ENCODE measurements at places on chromosomes 12 and 14. TPM values are rescaled to one million over a fixed set of nuclear protein-coding genes. Genes with fewer than 3 reads are reported as not detected.

DNA sequence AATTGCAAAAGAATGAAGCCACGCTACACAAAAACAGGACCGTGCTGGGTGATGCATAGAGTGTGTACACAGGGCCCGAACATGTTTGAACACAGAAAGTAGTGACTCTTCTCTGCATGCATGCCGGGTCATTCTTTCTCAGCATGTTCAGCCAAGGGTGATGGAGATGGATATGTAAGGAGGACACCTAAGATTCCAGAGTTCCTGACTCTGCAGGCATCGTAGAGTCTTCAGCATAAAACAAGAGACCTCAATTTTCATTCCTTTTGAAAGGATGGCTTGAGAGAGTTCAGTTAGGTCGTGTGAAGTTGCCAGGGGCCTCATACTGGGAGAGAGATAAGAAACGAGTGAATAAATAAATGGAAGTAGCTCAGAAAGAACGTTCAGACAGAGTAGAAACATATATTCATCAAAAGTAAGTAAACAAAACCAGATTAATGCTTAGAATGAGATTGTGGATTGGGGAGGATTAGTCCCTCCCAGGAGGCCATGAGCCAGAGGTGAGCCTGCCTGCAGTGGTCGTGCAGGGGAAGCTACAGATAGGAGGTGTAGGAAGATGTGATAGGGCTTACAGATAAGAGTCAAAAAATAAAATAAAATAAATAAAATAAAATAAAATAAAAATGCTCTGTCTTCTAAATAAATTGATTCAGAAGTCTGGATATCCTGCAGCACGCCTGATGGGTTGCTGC, 27.6 kb upstream of the SEL1L start:
- no peak overlapping the region for H3K4me3 ChIP-seq
- no peak overlapping the region for H3K27ac ChIP-seq
- no peaks in the 10 kb centered on the region for H3K27me3 ChIP-seq
- no peak for DNase-seq
- no peaks in the 10 kb centered on the region for H3K4me1 ChIP-seq

GRCh38 chr12:45655186-45655585, 74.3 kb upstream of the ARID2 start:
- no peak overlapping the region for H3K4me3 ChIP-seq
- H3K27ac ChIP-seq = no peak overlapping the region
- DNase-seq = peak; percentile 80
- peaks cover 10% of the 10 kb centered on the region for H3K36me3 ChIP-seq
- peaks cover 4% of the 10 kb centered on the region for H3K27me3 ChIP-seq

The NRIP2 gene
- not detected for total RNA-seq

GRCh38 chr12:45883187-45883586, 107.2 kb downstream of the SCAF11 start:
- no peaks in the 10 kb centered on the region for H3K27me3 ChIP-seq
- H3K4me3 ChIP-seq = no peak overlapping the region
- H3K36me3 ChIP-seq = peaks cover 76% of the 10 kb centered on the region
- no peak overlapping the region for H3K27ac ChIP-seq
- peaks cover 25% of the 10 kb centered on the region for H3K4me1 ChIP-seq

The POC1B gene
- total RNA-seq = 47.7 TPM

The SERPINA9 gene
- total RNA-seq = not detected

- H3K27ac ChIP-seq = no peak overlapping the region
- H3K4me1 ChIP-seq = no peaks in the 10 kb centered on the region
- no peak for DNase-seq
- H3K4me3 ChIP-seq = no peak overlapping the region
- H3K27me3 ChIP-seq = peaks cover 26% of the 10 kb centered on the region
These were observed 28.2 kb upstream of the TMEM106C start for GRCh38 chr12:47935184-47935583.

DNA sequence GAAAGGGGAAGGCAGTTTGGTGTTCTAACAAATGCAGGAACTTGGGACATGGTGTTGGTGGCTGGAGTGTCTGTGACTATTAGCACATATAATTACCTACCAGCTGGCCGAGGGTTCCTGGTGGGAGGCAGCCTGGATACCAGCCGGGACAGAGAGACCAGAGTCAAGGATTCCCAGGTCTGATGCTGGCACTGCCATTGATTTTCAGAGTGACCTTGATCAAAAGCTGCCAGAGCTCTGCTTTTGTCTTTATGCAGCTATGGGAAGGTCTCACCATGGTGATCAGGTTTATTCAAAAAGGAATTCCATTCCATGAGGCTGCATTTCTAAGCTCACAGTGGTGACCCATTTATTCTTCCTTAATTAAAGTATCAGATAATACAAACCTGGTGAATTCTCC, 101.0 kb upstream of the PWP1 start:
- no peaks in the 10 kb centered on the region for H3K4me1 ChIP-seq
- H3K36me3 ChIP-seq = peaks cover 18% of the 10 kb centered on the region
- H3K27ac ChIP-seq = no peak overlapping the region
- no peak overlapping the region for H3K4me3 ChIP-seq
- no peaks in the 10 kb centered on the region for H3K27me3 ChIP-seq
- no peak for DNase-seq

The TMEM52B gene
- total RNA-seq = not detected

DNA sequence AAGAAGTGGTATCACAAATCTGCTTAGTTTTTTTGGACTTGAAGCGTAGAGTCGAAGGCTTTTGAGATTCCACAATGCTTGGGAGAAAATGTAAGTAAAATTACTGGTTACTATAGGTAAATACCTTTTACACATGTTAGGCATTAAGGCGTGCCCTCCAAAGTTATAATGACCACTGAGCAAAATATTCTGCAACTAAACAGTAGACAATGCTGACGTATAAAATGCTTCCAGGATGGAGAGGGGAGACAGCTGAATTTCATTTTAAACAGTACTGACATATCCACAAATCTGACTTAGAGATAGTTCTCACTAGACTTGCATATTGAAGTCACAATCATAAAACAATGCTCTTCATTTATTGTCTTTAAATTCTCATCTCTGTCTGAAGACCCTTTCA, 144.5 kb upstream of the DCN start:
- H3K36me3 ChIP-seq = no peaks in the 10 kb centered on the region
- H3K27me3 ChIP-seq = peaks cover 6% of the 10 kb centered on the region
- no peaks in the 10 kb centered on the region for H3K4me1 ChIP-seq
- no peak for DNase-seq

DNA sequence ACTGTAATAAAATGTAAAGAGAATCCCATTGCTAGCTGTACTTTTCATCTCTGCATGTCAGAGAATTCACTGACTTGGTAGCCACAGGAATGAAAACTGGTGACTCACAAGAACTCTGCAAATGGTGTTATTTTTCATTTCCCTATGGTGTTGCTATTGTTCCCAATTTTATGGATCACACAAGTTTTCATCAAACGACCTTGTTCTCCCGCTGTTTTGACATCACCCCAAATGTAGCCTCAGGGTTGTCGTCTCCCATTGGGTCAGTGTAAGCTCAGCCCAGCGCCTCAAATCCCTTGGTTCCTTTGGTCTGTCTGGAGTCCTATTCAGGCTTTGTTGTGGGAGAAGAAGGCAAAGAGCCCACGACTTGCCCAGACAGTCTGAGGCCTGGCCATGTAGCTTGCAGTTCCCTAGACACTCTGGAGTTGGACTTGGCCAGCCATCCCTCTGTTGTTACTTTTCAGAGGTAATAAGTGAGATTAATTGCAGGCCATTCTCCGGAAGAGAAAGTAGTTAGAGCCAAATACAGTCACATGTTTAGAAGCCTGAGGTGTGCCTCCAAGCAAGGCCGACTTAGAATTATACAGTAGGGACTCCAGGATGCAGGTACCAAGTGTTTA, 159.2 kb downstream of the TGFB3 start:
- H3K27me3 ChIP-seq = no peaks in the 10 kb centered on the region
- no peak overlapping the region for H3K27ac ChIP-seq
- H3K36me3 ChIP-seq = peaks cover 10% of the 10 kb centered on the region
- no peak for DNase-seq

GRCh38 chr14:45526715-45527549, 273.9 kb upstream of the MIS18BP1 start:
- no peaks in the 10 kb centered on the region for H3K27me3 ChIP-seq
- no peaks in the 10 kb centered on the region for H3K36me3 ChIP-seq
- H3K27ac ChIP-seq = no peak overlapping the region
- no peak overlapping the region for H3K4me3 ChIP-seq
- DNase-seq = no peak

DNA sequence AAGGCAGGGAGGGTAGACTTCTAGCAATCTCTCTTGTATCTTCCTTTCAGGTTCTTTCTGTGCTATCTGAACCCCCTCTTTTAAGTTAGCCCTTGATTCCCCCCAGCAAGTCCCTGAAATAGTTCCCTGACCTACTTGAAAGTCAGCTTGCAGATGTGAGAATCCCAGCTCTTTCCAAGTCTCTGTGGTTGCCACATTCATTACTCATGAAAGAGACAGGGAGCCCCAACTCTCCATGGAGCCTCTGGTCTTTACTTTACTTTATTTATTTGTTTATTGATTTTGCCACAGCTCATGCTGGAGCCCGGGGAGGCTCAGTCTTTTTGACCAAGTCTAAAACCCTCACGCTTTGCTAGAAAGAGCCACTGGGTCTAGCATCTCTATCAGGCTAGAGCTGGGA, 193.6 kb upstream of the FAR2 start:
- H3K27me3 ChIP-seq = no peaks in the 10 kb centered on the region
- no peak overlapping the region for H3K4me3 ChIP-seq
- no peaks in the 10 kb centered on the region for H3K36me3 ChIP-seq
- H3K27ac ChIP-seq = no peak overlapping the region
- DNase-seq = no peak
- H3K4me1 ChIP-seq = no peaks in the 10 kb centered on the region

GRCh38 chr12:108853981-108854446, 3.4 kb downstream of the SSH1 start:
- peak overlapping the region; percentile 9 for H3K27ac ChIP-seq
- peaks cover 5% of the 10 kb centered on the region for H3K27me3 ChIP-seq
- peaks cover 34% of the 10 kb centered on the region for H3K36me3 ChIP-seq
- H3K4me1 ChIP-seq = peaks cover 47% of the 10 kb centered on the region
- no peak for DNase-seq

The SLC6A15 gene
- not detected for total RNA-seq

- no peak overlapping the region for H3K4me3 ChIP-seq
- H3K36me3 ChIP-seq = peaks cover 27% of the 10 kb centered on the region
- H3K4me1 ChIP-seq = peaks cover 28% of the 10 kb centered on the region
These were observed 6.5 kb downstream of the PPP1R3E start for GRCh38 chr14:23296012-23296777.

The NELL2 gene
- 47.4 TPM for total RNA-seq

The PPP1R36 gene
- 0.21 TPM for total RNA-seq

DNA sequence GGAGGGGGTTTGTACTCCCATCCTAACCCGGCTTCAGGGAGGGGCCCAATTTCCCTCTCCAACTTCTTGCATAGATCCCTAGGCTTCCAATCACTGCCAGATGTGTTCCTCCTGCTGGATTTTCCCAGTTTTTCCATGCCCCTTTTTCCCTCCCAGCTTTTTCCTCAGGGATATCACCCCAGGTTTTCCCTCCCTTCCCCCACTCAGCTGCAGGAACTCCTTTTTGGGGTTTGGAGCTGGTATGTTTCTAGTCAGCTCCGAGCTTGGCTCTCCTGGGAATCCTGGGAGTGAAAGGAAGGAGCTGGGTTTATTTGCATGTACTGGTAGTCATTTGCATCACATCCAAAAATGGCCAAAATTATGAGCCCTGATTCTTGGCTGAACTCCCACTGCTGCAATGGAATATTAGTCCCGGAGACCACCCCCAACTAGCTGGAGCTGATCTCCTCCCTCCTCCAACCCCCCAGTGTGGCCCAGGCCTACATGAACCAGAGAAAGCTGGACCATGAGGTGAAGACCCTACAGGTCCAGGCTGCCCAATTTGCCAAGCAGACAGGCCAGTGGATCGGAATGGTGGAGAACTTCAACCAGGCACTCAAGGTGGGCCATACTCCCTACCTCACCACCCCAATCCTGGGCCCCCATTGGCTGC, 1.4 kb upstream of the RDH5 start:
- H3K4me1 ChIP-seq = peaks cover 62% of the 10 kb centered on the region
- H3K27ac ChIP-seq = no peak overlapping the region

The OTUB2 gene
- total RNA-seq = 1.4 TPM

GRCh38 chr14:88947646-88948598, 123.5 kb downstream of the TTC8 start:
- H3K4me1 ChIP-seq = no peaks in the 10 kb centered on the region
- no peak overlapping the region for H3K4me3 ChIP-seq
- peaks cover 2% of the 10 kb centered on the region for H3K27me3 ChIP-seq
- H3K36me3 ChIP-seq = no peaks in the 10 kb centered on the region

- H3K36me3 ChIP-seq = no peaks in the 10 kb centered on the region
- no peak for DNase-seq
- H3K4me1 ChIP-seq = no peaks in the 10 kb centered on the region
- no peak overlapping the region for H3K4me3 ChIP-seq
- H3K27me3 ChIP-seq = peaks cover 2% of the 10 kb centered on the region
These were observed 188.2 kb downstream of the CACNA1C start for GRCh38 chr12:2240984-2241383.

The METTL17 gene
- total RNA-seq = 103 TPM

The STON2 gene
- total RNA-seq = 0.13 TPM

GRCh38 chr14:101290611-101291010, 270.7 kb upstream of the DIO3 start:
- H3K27ac ChIP-seq = no peak overlapping the region
- DNase-seq = no peak
- no peak overlapping the region for H3K4me3 ChIP-seq

DNA sequence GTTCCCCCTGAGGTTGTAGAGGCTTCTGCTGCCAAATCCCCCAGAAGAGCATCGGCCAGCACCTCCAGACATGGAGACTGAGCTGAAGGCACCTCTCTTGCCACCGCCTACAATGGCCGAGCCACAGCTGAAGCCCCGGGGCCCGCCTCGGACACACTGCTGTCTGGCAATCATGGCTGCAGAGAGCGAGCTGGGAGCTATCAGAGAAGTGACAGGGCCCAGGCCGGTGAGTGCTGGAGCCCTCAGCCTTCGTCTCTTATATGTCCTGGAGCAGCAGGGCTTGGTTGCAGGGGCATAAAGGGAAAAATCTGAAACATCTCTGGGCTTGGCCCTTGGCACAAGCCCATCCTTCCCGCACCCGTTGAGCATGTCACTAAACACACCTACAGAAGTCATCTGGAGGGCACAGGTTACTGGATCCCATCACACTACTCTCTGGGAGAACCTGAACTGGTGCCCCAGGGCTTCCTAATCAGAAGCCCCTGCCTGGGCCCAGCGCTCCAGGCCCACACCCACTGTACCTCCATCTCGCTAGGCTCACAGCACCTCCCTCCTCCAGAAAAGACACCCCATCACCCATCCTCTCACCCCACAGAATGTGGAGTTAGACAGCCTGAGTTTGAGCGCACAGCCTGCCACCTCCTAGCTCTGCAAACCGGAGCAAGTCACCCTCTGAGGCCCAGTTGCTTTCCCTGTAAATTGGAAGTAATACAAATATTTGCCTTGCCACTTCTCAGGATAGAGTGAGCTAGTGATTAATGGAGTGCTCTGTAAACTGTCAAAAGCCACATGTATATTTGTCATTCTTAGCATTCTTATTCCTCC, at the start of gene KRT4:
Gene KRT4, minus strand, starts transcription at position 232 of the 825 bp plus-strand sequence. Its CDS starts 58 bp downstream, at position 174.
- H3K27ac ChIP-seq = no peak within 1 kb of the TSS
- peaks cover 2% of the 10 kb centered on the region for H3K27me3 ChIP-seq
- no peak within 1 kb of the TSS for H3K4me3 ChIP-seq
- no peaks in the 10 kb centered on the region for H3K36me3 ChIP-seq
- peaks cover 15% of the 10 kb centered on the region for H3K4me1 ChIP-seq

GRCh38 chr12:109944561-109945359, 44.7 kb downstream of the TCHP start:
- peaks cover 47% of the 10 kb centered on the region for H3K36me3 ChIP-seq
- H3K27ac ChIP-seq = no peak overlapping the region
- no peak overlapping the region for H3K4me3 ChIP-seq
- no peak for DNase-seq
- H3K27me3 ChIP-seq = no peaks in the 10 kb centered on the region
- H3K4me1 ChIP-seq = peaks cover 24% of the 10 kb centered on the region
